Endothelial cell (in vitro differentiated cells): ENCODE measurements at places on chromosomes 13 and 19.

DNA sequence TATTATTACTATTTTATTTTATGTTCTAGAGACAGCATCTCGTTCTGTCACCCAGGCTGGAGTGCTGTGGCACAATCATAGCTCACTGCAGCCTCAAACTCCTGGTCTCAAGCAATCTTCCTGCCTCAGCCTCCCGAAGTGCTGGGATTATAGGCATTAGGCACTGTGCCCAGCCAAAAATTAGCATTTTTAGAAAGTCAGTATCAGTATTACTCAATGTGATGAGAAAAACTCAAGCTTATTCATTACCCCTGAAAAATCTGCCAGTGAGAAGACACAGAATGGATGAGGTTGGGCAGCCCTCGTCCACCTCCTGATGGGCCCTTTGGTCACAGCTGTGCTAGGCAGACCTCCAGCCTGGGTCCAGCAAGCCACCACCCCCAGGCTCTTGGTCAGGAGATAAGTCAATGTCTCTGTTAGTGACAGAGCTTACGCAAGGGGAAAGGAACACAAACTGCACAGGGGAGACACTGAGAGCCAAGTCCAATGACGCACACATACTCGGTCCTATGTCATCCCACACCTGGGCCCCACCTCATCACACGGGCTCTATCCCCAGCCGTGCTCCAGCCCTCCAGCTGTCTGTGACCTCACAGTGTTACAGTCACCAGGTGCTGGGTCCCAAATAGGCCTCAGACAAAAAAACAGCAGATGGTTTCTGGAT is 19.8 kb downstream of the PEPD start:
- no peak for DNase-seq

- no peak for DNase-seq
Measured at GRCh38 chr13:77619655-77620054, 77.8 kb upstream of the SLAIN1 start.

GRCh38 chr13:70856025-70856424 is 747.8 kb upstream of the KLHL1 start:
- DNase-seq: no peak

GRCh38 chr19:41753936-41754529 is 1.3 kb upstream of the CEACAM6 start:
- peak; percentile 64 for DNase-seq

GRCh38 chr13:40666933-40667621 is 636 bp upstream of the FOXO1 start:
- peak; percentile 76 for DNase-seq
